Pulmonary artery endothelial cell (primary cell): ENCODE measurements at places on chromosomes 1 and 21.
A peak's percentile ranks its signal among the peaks of the same experiment; 100 is the strongest.

DNA sequence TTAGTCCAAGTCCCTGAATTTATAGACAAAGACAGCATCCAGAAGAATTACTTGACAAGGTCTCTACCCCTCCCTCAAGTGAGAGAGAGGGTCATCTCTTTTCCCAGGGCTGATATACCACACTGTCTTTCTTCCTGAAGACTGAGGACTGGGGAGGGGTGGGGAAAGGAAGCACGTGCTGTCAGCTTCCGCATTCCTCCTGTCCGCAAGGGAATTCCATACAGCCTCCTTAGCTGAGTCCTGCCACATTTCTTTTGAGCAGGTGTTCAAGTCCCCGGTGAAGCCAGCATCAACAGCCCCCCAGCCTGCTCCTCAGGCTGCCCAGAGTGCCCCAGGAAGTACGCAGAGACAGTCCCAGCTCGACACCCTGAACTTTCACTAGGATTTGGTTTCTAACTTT lies 34.2 kb downstream of the PCAT6 start:
- DNase-seq = no peak

GRCh38 chr1:221641811-221642210 lies 100.1 kb downstream of the DUSP10 start:
- no peak for DNase-seq

DNA sequence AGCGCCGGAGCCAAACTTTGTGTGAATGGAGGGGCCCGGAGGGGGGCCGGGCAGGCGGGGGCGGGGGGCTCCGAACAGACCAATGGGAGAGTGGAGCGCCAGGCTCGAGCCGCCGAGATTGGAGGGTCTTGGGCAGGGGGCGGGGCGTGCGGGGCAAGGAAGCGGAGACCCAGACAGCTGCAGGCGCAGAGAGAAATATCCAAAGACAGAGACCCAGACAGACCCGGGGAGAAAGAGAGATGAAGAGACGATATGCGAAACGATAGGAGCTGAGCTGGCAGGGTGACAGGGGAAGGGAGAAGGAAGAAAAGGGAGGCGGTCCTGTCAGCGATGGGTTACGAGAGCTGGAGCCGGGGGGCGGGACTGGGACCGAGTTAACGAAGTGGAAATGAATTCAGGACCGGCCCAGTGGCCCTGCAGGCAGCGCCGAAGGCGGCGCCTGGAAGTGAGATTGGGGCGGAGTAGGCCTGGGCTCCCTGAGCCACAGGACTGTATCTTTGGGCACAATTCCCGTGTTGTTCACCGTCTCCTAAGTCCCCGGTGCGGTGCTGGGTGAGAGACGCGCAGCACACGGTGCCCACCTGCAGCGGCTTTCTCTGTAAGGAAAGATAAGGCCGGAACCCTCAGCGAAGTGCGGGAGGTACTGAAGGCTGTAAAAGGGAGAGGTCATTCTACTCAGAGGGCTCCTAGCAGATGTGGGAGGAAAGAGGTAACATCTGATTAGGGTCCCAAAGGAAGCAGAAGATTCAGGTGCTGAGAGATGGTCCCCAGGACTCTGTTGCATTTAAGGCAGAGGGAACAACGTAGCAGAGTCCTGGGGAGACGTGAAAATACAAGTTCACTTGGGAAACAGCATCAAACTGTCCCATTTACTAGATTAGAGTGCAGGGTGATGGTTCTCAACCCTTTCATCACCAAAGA lies 543 bp upstream of the KCNJ10 start:
- no peak for DNase-seq

DNA sequence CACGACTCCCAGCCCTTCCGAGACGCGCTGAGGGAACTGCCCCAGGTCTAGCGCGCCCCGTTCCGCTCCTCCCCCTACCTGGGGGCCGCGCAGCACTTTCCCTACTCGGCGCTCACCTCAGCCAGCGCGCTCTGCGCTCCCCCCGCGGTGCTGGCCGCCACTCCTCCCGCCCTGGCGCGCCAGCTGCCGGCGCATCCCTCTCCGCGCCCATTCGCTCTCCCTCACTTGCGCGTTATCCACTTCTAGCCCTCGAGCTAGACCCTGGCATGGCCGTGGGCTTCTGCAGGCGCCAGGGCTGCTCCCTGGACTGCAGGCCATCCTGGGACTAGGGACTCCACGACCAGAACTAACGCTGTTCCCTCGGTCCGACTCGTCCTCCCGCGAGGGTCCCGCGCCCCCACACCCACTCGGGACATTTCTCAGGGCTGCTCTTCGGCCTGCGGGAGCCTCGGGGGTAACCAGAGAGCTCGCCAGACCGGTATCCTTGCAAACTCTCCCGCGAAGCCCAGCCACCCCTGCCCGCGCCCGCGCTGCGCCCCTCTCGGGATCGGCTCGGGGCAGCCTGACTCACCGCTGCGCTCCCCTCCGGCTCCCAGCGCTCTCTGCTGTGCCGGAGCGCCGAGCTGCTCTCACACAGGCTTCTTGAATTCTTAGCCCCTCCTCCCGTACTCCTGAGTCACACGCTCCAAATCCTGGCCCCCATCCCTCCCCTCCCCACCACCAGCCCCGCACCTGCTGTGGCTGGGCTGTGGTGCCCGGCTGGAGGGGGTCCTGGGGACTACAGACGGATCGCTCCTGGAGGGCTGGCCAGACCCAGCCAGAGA lies at the start of gene NGF:
TSS of gene NGF (minus strand) at position 617 of the 824 bp plus-strand sequence. CDS start 51,454 bp downstream, outside the sequence.
- DNase-seq = no peak

DNA sequence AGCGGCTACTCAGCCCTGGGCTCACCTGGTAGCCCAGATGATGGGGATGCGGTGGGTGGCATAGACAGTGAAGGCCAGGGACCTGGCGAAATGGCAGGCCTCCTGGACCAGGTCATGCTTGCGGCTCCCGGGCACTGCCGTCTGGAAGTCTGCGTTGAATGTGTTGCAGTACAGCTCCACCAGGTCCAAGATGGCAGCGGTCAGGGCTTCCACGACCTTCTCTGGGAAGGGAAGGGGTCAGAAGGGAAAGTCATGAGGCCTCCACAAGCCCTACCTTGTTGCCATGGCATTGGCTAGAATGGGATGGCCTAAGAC lies 38.8 kb downstream of the PIK3C2B start:
- no peak for DNase-seq

- DNase-seq = no peak
Measured at GRCh38 chr1:2636733-2637132, 3.9 kb upstream of the MMEL1 start.

DNA sequence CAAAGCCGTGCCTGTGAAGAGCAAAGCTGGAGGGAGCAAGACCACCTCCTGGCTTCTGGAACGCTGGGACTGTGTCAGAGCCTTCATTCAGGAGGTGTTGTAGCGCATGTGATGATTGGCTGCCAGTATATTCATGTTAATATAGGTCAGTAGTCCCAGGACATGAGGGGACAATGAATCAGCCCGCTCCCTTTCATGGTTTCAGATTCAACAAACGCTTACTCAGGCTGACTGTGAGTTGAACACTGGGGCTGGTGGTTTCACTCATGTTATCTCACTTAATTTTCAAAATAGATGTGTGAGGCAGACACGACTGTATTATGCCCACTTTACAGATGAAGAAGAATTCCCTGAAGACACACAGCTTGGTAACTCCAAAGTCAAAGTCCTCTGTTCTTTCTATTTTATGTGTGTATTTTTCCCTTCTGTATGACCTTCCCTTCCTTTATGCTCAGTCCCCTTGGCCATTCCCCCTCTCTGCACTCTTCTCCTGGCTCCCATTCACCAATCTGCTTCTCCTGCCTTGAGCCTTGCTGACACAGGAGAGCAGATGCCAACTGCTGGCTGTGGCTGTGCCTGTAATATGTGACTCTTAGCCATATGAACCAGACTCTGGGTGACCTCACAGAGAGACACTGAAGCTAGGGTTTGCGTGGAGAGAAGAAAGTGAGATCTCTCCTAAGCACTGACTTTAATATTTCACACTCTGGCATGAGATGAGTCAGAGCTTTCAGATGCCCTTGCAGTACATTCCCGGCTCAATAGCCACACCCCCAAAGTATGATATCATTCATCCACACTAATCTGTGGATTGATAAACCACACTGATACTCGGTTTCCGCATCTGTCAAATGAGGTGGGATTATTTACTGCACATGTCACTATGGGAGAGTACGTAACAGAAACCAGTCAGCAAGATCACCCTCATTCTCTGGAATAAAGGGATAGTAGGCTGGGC lies 31.4 kb upstream of the KIRREL1 start:
- no peak for DNase-seq

- no peak for DNase-seq
Measured at GRCh38 chr1:202247837-202248795, 54.5 kb downstream of the LGR6 start.

DNA sequence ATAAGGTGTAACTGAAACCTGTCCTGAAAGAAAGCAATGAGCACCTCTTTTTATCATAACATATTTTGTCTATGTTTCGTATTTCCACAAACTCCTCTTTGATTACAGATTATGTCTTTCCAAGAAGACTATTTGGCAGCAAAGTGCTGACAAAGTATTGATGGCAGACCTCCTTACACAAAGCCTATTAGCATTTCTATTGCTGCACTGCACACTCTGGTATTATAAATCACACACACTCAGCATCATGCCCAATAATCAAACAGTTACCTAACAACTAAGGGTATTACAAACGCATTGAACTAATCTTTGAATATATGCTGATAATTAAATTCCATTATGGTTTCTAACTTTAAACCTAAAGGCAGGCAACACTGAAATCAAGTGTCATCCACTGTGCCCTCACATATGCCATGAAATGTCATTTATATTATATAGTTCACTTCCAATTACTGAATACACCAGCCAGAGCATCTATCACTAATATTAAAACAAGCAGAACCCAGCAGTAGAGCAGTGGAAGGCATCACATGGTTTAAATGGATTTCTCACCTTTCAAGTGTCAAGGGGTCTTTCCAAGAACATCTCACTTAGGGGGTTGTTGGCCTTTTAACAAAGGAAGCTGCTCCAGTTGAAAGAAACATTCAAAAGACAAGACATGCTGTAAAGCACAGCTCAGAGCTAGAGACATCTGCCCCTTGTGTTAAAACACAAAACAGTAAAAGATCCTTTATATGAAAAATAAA lies 239.1 kb downstream of the RERE start:
- DNase-seq = no peak

DNA sequence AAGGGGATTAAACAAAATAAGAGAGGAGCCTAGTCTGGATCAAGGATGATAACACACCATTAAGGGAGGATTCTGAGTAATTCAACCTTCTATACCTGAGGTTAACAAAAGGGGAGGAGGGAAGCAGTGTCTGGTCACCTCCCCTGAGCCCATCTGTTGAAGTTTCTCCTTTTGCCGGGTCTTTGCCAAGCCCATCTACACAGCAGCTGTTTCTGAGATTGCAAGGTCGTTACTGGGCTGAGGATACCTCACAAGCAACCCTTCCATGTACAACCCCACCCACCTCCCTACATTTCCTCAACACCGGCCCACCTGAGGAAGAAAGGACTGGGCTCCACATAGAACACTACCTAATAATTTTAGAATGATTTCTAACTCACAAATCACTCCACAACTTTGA lies 26.3 kb downstream of the LRRC52 start:
- DNase-seq = no peak

DNA sequence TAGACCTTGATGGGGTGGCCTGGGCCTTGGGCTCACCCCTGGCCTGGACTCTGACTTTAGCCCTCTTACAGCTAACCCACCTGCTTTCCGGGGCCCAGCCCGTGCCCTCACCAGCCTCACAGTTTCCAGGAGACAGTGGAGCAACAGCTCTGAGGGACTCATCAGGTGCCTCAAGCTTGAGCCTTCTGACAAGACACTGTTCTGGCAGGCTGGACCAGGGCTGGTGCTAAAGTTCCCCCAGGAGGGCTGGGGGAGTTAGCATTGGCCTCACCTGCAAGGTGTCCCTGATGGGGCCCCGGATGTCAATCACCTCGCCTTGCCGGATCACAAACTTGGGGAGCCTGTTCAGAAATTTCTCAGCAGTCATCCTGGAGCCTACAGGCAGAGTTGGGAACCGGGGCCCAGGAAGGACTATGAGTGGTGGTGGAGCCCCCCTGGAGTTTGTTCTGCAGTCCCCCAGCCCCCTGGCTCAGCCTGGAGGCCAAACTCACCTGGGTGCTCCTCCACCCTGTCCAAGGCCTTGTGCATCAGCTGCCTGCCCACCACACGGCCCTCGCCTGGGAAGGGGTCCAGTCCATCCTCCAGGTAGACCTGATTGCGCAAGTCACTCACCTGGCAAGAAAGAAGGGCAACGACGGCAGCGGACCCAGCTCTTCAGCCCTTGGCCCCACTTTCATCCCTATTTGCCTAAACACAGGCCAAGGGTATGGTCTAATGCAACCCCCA lies 4.1 kb downstream of the SH3BGRL3 start:
- DNase-seq = no peak

DNA sequence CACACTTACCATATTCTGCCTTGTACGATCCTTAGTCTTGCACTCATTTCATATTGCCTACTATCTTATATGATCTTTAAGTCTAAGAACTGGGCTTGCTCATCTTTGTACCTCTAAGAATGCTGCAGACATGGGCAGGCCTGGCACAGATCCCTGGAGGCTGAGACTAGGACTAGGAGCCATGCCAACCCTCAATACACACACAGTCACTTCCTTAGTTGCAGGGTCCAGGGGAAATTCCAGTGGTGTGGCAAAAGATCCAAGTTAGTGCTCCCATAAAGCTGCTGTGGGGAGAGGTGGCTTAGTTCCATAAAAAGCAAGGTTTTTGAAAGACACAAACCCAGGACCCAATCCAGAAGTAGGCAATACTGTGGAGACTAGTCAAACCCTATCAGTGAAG lies 59.9 kb downstream of the CYYR1 start:
- DNase-seq = peak; percentile 2

DNA sequence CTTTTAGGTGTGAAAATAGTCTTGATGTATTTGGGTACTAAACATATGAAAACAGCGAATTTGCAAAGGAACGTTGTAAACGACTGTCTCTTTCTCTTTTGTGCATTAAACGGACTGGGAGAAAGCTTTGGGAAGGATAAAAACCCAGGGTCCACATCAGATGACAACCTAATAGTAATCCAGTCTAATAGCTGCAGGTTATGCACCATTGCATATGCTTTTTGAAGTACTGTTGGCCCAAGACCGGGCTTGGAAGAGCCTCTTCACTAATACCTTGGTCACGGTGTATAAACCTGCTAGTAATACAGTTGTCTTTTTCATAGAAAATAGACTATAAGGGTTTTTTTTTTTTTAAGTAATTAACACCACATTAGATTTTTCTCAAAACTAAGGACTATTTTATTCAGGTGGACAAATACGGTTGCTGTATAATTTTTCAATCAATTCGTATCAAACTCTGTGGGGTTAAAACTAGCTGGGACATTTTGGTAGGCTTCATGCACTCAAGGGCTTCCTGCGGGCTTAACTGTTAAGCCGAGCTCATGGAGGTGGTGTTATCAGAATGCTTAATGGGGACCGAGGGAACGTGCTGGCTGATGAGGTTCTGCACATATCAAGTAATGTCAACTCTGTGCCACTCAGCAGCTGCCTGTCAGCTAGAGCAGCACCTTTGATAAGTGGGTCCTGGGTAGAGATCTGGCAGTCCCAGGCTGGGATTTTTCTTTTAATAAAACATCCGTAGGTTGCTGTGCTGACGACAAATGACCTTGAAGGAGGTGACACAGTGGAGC lies 2.1 kb downstream of the RYR2 start:
- no peak for DNase-seq

DNA sequence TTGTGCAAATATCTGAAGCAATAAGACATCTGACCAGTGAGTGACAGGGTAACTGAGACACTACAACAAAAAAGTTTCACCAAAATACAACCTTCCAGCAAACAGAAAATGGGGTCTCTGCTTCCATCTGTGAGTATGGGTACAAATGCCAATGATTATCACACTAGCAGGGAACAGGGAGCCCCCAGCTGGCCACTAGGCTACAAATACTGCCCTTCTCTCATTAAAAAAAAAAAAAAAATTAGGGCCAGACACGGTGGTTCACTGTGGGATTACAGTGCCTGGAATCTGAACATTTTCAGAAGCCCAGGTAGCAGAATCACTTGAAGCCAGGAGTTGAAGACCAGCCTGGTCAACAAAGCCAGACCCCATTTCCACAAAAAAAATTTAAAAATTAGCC lies 48.4 kb upstream of the EDARADD start:
- DNase-seq = no peak
